Sciatic nerve (tissue), 2 donors: ENCODE measurements at places on chromosomes 13 and 19. TPM values are rescaled to one million over a fixed set of nuclear protein-coding genes. Genes with fewer than 3 reads are reported as not detected.

The ZNF865 gene
- 15.9 TPM for total RNA-seq

DNA sequence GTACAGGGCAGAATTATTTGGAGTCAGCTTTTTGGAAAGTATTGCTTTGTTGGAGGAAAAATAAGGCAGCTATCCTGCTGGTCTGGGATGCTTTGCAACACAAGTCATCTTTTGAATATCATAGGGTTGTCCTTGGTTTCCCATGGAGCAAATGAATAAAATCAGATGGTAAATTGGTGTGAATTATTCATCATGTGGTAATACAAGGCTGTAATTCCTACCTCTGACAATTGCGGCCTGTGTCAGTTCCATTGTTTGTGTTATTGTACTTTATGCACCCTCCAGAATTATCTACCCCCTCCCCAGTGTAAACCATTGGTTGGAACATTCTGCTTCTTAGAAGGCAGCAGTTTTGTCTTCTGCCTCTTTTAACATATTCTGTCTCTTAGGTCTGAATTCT, 46.2 kb downstream of the RNASEH2B start:
- DNase-seq, result no peak

- no peak for DNase-seq
Observed at GRCh38 chr19:2330255-2330631, 1.8 kb downstream of the SPPL2B start.

- DNase-seq, result no peak
Observed at GRCh38 chr13:25406377-25406776, 34.6 kb downstream of the ATP8A2 start.

The RDH8 gene
- total RNA-seq, result not detected

- no peak for DNase-seq
Observed at GRCh38 chr13:100854006-100854405, 179.4 kb upstream of the TMTC4 start.

DNA sequence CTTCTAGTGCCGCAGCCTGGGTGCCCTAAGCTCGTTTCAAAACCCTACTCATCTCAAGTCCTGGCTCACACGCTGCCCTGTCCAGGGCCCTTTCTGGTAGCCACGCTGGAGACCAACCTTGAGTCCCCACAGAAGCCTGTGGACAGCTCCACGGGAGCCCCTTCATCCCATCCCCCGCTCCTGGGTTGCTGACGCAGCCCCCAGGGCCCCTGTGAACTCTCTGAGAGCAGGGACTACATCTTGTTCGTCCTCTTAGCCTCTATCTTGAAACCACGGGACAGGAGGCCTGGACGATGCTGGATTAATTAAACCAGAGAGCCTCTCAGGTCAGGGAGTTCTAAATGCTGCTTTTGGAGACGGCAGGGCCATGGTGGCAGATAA, 7.4 kb downstream of the MLLT1 start:
- DNase-seq, result no peak

- DNase-seq, result no peak
Observed at GRCh38 chr19:10736916-10737551, 19.2 kb downstream of the DNM2 start.

- DNase-seq, result no peak
Observed at GRCh38 chr13:29909975-29910674, 59.7 kb upstream of the UBL3 start.

The DPRX gene
- total RNA-seq, result not detected

DNA sequence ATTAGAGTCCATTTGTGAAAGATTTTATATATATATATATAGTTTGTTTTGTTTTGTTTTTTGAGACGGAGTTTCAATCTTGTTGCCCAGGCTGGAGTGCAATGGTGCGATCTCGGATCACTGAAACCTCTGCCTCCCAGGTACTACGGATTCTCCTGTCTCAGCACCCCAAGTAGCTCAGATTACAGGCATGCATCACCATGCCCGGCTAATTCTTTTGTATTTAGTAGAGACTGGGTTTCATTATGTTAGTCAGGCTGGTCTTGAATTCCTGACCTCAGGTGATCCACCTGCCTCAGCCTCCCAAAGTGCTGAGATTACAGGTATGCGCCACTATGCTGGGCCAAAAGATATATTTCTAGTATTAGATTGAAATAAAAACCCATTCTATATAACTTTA, 4.0 kb upstream of the ZNF701 start:
- no peak for DNase-seq

DNA sequence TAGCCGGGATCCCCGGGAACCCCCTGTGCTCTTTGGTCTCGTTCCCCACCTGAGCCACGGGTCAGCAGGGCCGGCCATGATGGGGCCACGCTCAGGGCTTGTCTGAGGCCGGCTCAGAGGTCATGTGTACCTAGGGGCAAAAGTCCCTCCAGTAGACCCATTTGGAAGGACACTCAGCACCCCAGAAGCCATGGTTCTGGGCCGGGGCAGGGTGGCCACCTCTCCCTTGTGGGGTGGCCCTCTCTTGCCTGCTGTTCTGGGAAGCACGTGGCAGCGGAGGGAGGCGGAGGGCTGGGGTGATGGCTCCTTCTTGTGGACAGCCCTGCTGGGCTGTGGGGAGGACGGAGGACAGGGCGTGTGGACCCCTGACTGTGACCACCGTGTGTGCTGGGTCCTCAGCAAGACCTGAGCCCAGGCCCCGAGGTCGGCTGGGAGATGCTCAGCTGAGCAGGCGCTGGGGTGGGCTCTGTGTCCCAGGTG, 6.4 kb upstream of the PEAK3 start:
- DNase-seq, result no peak

DNA sequence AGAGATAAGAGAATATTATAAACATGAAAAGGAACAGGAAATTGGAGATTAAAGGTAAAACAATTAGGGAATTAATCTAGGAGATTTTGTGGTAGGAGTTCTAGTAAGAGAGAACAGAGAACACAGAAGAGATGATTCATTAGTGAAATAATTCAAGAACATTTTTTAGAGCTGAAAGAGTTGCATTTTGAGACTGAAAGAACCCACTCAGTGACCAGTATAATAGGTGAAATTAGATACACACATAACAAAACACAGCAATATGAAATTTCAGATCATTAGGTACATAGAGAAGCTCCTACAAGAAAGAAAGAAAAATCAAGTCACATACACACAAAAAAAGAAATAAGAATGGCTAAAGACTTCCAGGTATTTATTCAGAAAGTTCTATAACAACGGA, 144.0 kb downstream of the CYSLTR2 start:
- no peak for DNase-seq

- DNase-seq, result peak; percentile 84
Observed at GRCh38 chr19:17107546-17108452, 32.2 kb downstream of the MYO9B start.

The AKT2 gene
- 130 TPM for total RNA-seq

- DNase-seq, result no peak
Observed at GRCh38 chr13:74820809-74821208, 661.2 kb downstream of the TBC1D4 start.

The C2CD4C gene
- 2.8 TPM for total RNA-seq

- peak; percentile 99 for DNase-seq
Observed at GRCh38 chr19:12791345-12792050, at the start of gene JUNB. Gene JUNB, plus strand, starts transcription at chr19:12791486. Its CDS starts 286 bp downstream, at chr19:12791772.

DNA sequence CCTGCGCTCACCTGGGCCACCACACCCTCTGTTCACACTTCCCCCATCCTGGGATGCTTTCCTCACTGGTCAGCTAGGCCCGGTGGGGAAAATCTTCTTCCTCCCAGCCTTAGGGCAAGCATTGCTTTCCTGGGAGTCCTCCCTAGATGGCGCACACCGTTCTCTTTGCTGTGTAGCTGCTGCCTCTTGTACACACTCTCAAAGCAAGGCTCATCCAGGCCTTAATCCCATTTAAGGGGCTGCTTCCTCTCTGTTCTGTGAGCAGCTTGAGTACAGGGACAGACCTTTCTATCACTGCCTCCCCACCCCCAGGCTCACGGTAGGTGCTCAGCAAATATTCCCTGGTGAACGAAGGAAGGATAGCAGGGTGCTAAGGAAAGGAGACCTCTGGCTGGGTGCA, 11.1 kb downstream of the SLC7A10 start:
- DNase-seq, result no peak

GRCh38 chr13:55437162-55437561, 1703.6 kb upstream of the PRR20A start:
- no peak for DNase-seq

- no peak for DNase-seq
Observed at GRCh38 chr19:45419396-45419795, 4.3 kb downstream of the ERCC1 start.

GRCh38 chr13:73090116-73090822, 31.5 kb downstream of the KLF5 start:
- DNase-seq, result no peak

The OR2Z1 gene
- not detected for total RNA-seq

GRCh38 chr13:21934284-21934683, 263.4 kb downstream of the FGF9 start:
- no peak for DNase-seq
